ENCODE measurements at places on chromosomes 7 and 10. TPM values are rescaled to one million over a fixed set of nuclear protein-coding genes. Genes with fewer than 3 reads are reported as not detected.

The SLC26A5 gene
- total RNA-seq: not detected

The DPP6 gene
- not detected for total RNA-seq

The CYP26A1 gene
- total RNA-seq: not detected

The C10orf105 gene
- 0.32 TPM for total RNA-seq

The CUBN gene
- total RNA-seq: 0.05 TPM

The OPN4 gene
- total RNA-seq: not detected

The NEURL1 gene
- 3.6 TPM for total RNA-seq

DNA sequence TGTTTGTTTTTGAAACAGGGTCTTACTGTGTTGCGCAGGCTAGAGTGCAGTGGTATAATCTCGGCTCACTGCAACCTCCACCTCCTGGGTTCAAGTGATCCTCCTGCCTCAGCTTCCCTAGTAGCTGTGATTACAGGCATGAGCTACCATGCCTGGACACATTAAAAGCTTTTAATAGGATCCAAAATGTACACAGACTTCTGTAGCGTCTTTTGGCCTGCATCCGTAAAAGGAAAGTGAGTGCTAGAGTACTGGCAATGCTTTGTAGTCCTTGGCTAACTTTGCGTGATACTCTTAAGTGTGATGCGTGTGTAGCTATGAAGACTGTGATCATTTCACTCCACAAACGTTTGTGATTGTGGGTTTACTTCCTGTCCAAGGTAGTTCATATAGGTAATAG lies 13.3 kb downstream of the ZRANB1 start:
- H3K36me3 ChIP-seq: peaks cover 5% of the 10 kb centered on the region
- H3K4me1 ChIP-seq: peaks cover 7% of the 10 kb centered on the region
- no peak overlapping the region for H3K27ac ChIP-seq
- DNase-seq: no peak
- no peaks in the 10 kb centered on the region for H3K27me3 ChIP-seq

DNA sequence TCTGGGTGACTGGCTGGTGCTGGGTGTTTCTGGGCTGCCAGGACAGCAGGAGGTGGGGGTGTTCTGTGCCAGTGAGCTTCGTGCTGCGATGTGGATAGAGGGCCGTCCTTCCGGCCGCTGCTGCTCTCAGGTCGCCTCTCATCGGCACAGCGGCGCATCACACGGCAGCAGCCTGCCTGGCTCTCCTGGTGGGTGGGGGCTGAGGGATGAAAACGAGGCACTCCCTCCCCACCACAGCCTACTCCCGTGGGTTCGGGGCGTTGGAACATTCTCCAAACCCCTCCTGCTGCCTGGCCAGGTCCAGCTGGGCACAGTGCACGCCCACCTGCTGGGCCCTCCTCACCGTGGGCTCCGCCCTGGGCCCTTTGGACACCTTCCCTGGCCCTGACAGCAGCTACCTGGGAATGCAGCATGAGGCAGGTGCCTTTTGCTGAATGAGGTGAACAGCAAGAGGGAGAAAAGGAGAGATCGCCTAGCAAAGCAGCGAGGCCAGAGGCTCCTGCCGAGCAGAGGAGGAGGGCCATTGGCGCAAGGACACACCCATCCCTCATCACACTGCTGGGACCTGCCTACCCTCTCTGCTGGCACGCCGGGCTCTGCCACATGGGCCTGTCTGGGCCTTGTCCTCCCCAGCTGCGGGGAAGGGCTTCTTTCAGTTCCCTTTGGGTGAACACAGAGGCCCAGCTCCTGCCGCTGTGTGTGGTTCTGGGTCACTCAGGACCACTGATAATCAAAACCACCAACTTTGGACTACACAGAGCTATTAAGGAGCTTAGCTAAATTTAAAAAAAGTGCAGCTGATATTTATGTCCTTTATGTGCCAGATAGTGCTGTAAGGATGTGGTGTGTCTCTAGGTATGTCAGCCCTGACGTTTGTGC lies 33.4 kb downstream of the INPP5A start:
- no peak overlapping the region for H3K4me3 ChIP-seq
- H3K27me3 ChIP-seq: peaks cover 7% of the 10 kb centered on the region
- H3K27ac ChIP-seq: no peak overlapping the region
- no peak for DNase-seq
- peaks cover 19% of the 10 kb centered on the region for H3K4me1 ChIP-seq

- H3K36me3 ChIP-seq: no peaks in the 10 kb centered on the region
- H3K4me1 ChIP-seq: no peaks in the 10 kb centered on the region
- no peak overlapping the region for H3K27ac ChIP-seq
- H3K27me3 ChIP-seq: no peaks in the 10 kb centered on the region
- no peak for DNase-seq
Observed at GRCh38 chr7:158051776-158052175, 535.8 kb downstream of the PTPRN2 start.

- no peaks in the 10 kb centered on the region for H3K36me3 ChIP-seq
- H3K27me3 ChIP-seq: peaks cover 14% of the 10 kb centered on the region
- no peak overlapping the region for H3K27ac ChIP-seq
- no peaks in the 10 kb centered on the region for H3K4me1 ChIP-seq
- no peak for DNase-seq
- no peak overlapping the region for H3K4me3 ChIP-seq
Observed at GRCh38 chr10:127953876-127954275, 47.0 kb downstream of the PTPRE start.

GRCh38 chr7:155806096-155806871 lies 6.0 kb downstream of the SHH start:
- H3K36me3 ChIP-seq: peaks cover 2% of the 10 kb centered on the region
- H3K27ac ChIP-seq: no peak overlapping the region
- H3K27me3 ChIP-seq: peaks cover 52% of the 10 kb centered on the region
- DNase-seq: no peak
- peaks cover 16% of the 10 kb centered on the region for H3K4me1 ChIP-seq
- no peak overlapping the region for H3K4me3 ChIP-seq

GRCh38 chr7:8113184-8113583 lies 144.6 kb downstream of the GLCCI1 start:
- peaks cover 62% of the 10 kb centered on the region for H3K4me1 ChIP-seq
- H3K27ac ChIP-seq: no peak overlapping the region
- no peaks in the 10 kb centered on the region for H3K27me3 ChIP-seq
- H3K36me3 ChIP-seq: peaks cover 11% of the 10 kb centered on the region

- no peak for DNase-seq
- no peak overlapping the region for H3K4me3 ChIP-seq
- H3K27me3 ChIP-seq: no peaks in the 10 kb centered on the region
Observed at GRCh38 chr7:12941512-12941911, 254.1 kb downstream of the ARL4A start.

GRCh38 chr10:95394161-95394880 lies 103.5 kb upstream of the PDLIM1 start:
- H3K4me3 ChIP-seq: peak overlapping the region; percentile 9
- no peak overlapping the region for H3K27ac ChIP-seq
- no peaks in the 10 kb centered on the region for H3K36me3 ChIP-seq
- no peaks in the 10 kb centered on the region for H3K27me3 ChIP-seq
- H3K4me1 ChIP-seq: peaks cover 10% of the 10 kb centered on the region

- peaks cover 23% of the 10 kb centered on the region for H3K36me3 ChIP-seq
- H3K27ac ChIP-seq: no peak overlapping the region
- no peaks in the 10 kb centered on the region for H3K4me1 ChIP-seq
- DNase-seq: no peak
- no peaks in the 10 kb centered on the region for H3K27me3 ChIP-seq
Observed at GRCh38 chr7:149573519-149573918, 75.9 kb upstream of the ZNF746 start.

DNA sequence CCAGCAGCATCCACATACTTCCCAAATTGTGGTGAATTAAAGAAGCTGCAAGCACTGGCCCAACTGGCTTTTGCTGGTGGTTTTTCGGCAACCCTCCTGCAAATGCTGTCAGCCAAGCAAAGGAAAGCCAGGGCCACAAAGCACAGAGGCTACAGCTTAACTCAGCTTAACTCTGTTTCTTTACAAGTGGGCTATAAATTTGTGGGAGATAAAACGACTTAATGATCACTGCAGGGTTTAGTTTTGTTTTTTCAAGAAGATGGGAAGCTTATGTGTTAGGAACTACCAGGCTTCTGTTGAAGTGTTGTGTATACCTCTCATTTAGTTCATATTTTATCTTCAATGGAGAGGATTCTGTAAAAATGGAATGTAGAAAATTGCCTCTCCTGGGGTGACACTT lies 110.6 kb downstream of the TACC2 start:
- DNase-seq: no peak
- no peak overlapping the region for H3K27ac ChIP-seq
- H3K27me3 ChIP-seq: no peaks in the 10 kb centered on the region

GRCh38 chr7:6246251-6246917 lies 26.0 kb downstream of the CYTH3 start:
- peaks cover 38% of the 10 kb centered on the region for H3K27me3 ChIP-seq
- DNase-seq: no peak
- peaks cover 8% of the 10 kb centered on the region for H3K4me1 ChIP-seq
- no peaks in the 10 kb centered on the region for H3K36me3 ChIP-seq
- H3K4me3 ChIP-seq: no peak overlapping the region
- no peak overlapping the region for H3K27ac ChIP-seq

DNA sequence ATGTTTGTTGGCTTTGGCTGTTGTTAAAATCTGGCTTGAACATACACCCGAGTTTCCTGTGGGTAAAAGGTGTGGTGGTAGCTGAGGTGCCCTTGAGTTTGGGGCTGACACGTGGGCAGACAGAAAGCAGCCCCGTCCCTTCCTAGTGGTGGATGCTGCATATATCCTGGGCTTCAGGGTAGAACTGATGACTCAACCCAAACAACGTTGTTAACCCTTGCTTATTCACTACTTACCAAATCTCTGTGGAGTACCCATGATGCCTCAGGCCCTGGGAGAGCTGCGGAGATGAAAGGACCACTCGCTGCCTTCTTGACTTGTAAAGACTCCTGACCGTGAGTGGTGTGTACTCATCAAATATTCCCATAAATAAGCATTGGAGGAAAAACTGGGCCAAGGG lies 245.1 kb downstream of the RAB11FIP2 start:
- DNase-seq: no peak
- H3K4me3 ChIP-seq: no peak overlapping the region
- H3K27ac ChIP-seq: no peak overlapping the region
- no peaks in the 10 kb centered on the region for H3K36me3 ChIP-seq
- no peaks in the 10 kb centered on the region for H3K4me1 ChIP-seq

- no peaks in the 10 kb centered on the region for H3K36me3 ChIP-seq
- peaks cover 2% of the 10 kb centered on the region for H3K27me3 ChIP-seq
- H3K27ac ChIP-seq: peak overlapping the region; percentile 83
Observed at GRCh38 chr7:75776295-75776971, 4.4 kb upstream of the CCL26 start.

DNA sequence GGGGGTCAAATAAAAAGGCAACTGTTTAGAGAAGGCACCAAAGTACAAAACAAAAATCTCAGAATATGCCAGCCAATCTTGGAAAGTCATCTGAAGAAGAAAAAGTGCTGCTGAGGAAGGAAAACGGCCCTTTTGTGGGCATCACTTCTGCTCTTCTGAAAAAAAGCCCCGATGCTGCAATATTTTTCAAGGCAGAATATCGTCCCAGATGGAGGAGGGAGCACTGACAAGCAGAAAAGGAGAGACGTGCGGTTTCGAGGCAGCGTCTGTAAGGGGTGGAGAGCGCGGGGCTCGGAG lies 959 bp upstream of the ATRNL1 start:
- H3K27ac ChIP-seq: peak overlapping the region; percentile 20
- peaks cover 62% of the 10 kb centered on the region for H3K27me3 ChIP-seq

DNA sequence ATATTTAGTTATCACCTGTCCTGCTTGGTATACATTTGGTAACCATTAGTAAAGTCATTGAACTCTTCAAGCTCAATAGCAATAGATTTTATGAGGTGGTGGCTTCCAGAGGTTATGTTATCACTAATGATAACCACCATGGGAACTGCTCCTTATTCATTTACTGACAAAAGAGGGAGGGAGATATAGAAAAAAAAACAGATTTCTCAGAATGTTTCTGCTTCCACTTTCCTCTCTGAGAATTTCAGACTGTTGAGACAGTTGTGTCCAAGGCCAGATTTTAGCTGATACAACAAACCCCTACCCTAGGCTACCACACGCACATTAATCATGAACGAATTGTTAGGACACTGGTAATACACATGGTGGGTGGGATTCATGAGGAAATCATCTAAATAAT lies 154.0 kb upstream of the AOAH start:
- no peak overlapping the region for H3K27ac ChIP-seq
- H3K4me3 ChIP-seq: no peak overlapping the region
- H3K27me3 ChIP-seq: no peaks in the 10 kb centered on the region
- DNase-seq: no peak
- peaks cover 61% of the 10 kb centered on the region for H3K36me3 ChIP-seq

DNA sequence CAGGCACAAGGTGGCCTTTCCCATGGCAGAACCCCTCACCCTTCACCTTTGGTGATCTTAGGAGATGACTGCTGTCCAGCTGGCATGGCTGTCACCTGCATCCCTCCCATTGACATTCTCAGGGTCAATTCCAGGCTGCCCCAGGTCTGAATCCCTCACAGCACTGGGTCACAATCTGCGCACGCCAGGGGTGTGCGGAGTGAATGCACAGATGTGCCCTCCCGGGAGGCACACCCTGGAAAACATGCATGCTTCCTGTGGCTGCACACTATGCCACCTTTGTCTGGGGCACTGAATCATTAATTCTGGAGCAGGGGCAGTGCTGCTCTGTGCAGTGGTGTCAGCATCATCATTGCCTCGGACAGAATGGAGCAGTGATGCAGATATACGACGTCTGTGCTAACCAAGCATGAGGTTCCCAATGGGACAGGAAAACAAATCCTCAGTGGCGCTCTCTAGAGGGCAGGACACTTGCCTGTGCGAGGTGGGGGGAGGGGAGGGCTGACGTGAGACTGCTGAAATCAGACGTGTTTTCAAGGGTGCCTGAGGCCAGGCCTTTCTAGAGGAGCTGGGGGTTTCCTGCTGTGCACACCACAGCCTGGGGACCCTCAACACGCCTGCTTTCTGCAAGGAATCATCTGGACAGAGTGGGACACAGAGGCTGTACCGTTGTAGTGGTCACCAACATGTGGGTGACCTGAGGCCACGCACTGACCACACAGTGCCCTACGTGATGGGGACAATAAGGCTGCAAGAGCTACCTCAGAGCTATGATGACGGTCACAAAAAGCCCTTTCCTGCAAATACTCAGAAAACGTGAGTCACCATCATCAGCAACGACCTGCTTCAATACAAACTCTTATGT lies 77.9 kb downstream of the HIPK2 start:
- H3K4me1 ChIP-seq: peaks cover 45% of the 10 kb centered on the region
- H3K4me3 ChIP-seq: peak overlapping the region; percentile 8
- H3K36me3 ChIP-seq: peaks cover 8% of the 10 kb centered on the region
- no peaks in the 10 kb centered on the region for H3K27me3 ChIP-seq

DNA sequence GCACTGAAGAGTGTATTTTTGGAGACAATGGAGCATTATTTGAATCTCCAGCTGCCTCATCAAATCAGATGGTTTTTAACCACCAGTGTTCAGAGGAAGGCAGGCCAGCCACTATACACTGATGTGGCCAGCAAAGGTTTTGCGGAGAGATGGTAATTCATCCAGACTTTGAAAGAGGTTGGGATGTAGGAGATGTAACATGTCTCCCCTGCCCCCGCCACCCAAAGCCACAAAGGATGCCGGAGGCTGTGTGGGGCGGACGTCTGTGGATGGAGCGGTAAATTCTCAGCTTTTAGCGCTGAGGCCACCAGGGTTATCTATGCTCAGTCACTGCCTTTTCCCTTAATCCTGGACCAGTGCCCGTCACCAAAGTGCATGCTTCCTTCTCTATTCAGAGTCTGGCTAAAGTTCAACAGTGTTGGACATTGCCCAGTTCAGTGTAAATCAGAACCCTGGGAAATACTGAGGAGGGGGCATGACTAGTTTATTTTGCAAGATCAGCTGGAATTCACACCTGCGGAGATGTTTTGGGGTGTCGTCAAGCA lies 3.7 kb upstream of the TRIP6 start:
- H3K4me3 ChIP-seq: no peak overlapping the region
- DNase-seq: no peak
- H3K27me3 ChIP-seq: peaks cover 2% of the 10 kb centered on the region
- H3K27ac ChIP-seq: no peak overlapping the region

GRCh38 chr7:28758186-28758585 lies 199.9 kb downstream of the TRIL start:
- no peaks in the 10 kb centered on the region for H3K36me3 ChIP-seq
- no peaks in the 10 kb centered on the region for H3K4me1 ChIP-seq
- DNase-seq: no peak
- H3K27me3 ChIP-seq: peaks cover 4% of the 10 kb centered on the region
